ENCODE measurements at places on chromosomes 5 and 9.

GRCh38 chr9:107946364-107947141 lies 457.0 kb upstream of the KLF4 start:
- no peak for DNase-seq

GRCh38 chr5:76714751-76715485 lies 1.0 kb upstream of the F2R start:
- no peak for DNase-seq

- no peak for DNase-seq
Observed at GRCh38 chr5:5781335-5781734, 358.9 kb downstream of the ICE1 start.

DNA sequence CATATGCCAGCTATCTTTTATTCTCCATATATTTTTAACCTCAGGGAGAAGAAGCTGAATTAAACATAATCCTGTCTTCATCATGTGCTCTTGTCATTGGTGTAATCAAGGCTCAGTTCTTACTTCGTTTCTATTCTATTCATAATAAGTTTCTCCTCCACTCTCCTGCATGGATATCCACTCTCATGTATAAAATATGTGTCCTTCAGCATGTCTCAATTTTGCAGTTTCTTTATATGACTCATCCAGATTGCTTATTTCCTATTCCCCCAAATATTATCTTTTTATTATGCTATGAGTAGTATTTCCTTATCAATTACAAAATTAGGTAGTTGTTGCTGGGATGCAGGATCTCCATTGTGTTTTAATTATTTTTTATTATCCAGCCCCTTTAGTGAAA lies 643.7 kb upstream of the ACO1 start:
- no peak for DNase-seq

- DNase-seq = no peak
Observed at GRCh38 chr9:110142868-110143481, 65.0 kb downstream of the C9orf152 start.

DNA sequence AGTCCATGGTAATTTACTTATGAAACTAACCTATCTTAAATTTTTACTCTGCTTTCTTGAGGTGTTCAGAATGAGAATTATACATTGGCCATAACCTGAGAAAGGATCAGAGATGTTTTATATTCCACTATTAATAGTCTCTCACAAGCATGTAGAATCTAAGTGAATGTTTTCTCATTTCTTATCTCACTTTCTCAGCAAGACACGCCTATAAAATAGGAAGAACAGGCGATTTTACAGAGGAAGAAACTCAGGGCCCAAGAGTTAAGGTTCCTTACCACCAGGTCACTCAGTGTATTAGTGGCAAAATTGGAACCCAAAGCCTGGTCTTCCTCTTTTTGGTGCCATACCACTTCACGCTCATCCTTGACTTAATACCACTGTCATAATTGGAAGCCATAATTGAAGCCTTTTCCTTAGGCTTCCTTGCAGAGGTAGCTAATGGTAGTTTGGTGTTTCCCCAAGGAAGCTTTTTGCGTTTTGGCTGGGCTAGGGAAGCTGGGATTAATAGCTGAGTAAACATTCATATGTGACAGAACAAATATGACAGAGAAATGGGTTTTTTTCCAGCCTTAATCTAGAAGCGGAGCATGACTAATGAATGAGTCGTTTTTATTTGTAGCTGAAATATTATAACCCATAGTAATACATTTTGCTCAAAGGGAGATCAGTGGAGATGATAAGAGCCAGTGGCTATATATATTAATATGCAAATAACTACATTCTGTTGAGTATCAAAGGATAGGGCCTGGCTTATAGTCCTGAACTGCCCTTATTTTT lies 16.9 kb downstream of the HMGXB3 start:
- no peak for DNase-seq

- DNase-seq = no peak
Observed at GRCh38 chr5:146419696-146420095, 27.4 kb upstream of the TCERG1 start.

GRCh38 chr9:132994410-132995120 lies 16.1 kb downstream of the GFI1B start:
- no peak for DNase-seq

DNA sequence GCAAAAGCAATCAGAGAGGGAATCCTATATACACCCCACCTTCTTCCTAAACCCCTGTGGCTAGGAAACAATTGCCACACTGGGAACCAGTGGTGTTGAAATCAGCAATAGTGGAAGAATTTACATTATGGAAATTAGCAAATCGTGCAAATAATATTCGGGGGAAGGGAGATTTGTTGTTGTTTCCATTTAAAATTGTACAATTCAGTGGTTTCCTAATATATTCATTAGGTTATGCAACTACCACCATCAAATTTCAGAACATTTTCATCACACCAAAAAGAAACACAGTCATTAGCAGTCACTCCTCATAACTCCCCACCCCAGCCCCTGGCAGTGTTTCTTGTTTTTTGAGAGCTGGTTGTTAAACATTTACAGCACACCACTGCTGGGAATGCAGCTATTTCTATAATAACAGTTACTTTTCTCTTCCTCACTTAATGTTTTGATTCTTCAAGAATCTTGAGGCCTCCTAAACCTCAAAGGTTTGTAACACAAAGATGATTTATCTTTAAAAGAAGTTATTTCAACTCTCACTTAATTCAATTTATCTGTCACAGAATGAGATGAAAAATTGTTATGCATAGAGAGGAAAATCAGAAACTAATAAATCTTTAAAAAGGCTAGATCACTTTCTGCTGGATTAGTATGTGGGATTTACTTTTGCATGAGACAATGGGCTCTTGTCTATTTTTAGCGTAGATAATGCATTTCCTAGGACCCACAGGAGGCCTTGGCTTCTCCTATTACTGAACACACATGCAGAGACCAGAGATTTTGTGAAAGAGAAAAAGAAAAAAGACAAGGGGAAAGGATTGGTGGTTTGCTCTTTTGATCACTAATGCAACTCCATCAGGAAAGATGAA lies 91.8 kb upstream of the DAPK1 start:
- DNase-seq = no peak

GRCh38 chr5:22611327-22611726 lies 241.8 kb downstream of the CDH12 start:
- no peak for DNase-seq

DNA sequence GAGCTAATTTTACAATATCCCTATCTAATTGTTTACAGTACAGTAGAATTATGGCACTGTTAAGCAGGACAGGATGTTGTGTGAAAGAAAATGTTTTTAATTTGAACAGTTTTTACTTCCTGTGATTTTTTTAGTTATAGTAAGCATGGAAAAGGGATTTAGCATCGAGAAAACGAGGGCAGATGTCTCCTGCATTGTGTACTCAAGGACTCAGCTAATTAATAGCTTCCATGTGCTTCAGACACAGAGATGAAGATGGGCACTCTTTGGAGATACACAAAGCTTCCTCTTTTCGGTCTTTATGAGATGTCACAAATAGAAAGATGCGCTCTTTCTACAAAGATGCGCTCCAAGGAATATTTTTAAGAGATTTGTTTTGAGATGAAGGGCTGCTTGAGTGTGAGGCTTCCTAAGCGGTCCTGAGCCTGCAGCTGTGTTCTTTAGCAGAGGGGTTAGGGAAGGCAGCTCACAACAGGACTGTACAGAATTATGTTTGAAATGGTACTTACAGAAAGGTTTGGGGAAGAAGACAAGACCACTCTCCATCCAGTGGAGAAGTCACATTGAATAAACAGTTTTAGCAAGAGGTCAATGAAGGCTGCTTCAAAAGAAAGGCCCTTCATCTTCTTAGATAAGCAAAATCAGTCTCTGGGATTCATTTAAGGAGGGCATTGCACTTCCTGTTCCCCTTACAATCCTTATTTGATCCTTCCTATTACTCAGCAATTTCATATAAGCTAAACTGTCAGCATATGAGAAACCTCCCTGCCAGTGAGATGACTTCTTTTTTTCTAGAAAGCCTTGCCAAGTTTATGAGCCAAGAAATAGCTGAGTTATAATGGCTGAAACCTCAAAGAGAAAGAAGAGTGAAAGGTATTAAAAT lies 311.5 kb downstream of the EFNA5 start:
- no peak for DNase-seq

GRCh38 chr5:449151-449550 lies 6.2 kb downstream of the EXOC3 start:
- DNase-seq = no peak

All from activated T-helper 1 cell treated with Interleukin-2 at 50 U/mL for 16 hours (primary cell).